ENCODE measurements at places on chromosomes 6 and 20.

DNA sequence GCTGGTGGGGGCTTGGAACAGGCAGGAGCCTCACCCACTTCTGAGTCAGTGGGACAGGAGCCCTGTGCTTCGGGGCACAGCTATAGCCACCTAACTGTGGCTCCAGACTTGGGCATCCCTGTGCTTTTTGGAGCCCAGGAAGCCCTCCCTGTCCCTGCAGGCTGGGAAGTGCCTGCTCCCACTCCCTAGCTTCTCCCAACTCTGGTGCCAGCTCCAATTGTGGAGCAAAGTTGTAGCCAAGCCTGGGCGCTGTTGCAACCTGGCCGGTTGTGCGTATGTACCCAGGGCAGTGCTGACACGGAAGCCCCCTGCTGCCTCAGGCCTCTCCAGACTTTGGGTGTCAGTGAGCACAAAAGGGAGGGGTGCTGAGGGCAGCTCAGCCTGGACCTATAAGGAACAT, 601.7 kb upstream of the GJE1 start:
- no peak for DNase-seq

GRCh38 chr20:58361481-58362205, 27.4 kb upstream of the VAPB start:
- peak; percentile 79 for DNase-seq

DNA sequence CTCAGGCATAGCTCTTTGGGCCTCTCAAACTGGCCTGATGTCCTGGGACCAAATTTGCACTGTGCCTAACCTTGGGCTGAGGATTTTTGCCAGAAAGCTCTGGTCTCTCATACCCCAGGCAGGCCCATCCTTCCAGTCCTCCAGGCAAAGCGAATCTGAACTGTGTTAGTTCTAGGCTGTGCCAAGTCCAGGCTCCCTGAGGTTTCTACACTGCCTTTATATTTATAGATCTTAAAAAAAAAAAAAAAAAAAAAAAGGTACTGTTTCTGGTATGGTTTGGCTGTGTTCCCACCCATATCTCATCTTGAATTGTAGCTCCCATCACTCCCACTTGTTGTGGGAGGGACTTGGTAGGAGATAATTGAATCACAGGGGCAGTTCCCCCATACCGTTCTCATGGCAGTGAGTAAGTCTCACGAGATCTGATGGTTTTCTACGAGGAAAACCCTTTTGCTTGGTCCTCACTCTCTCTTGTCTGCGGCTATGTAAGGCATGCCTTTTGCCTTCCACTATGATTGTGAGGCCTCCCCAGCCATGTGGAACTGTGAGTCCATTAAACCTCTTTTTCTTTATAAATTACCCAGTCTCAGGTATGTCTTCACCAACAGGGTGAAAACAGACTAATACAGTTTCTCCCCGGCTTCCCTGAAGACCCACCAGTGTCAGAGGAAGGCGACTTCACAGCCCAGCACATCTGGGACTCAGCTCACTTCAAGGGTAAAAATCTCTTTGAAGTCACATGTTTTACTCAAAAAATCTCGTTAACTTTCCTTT, 39.0 kb upstream of the TBXT start:
- no peak for DNase-seq

DNA sequence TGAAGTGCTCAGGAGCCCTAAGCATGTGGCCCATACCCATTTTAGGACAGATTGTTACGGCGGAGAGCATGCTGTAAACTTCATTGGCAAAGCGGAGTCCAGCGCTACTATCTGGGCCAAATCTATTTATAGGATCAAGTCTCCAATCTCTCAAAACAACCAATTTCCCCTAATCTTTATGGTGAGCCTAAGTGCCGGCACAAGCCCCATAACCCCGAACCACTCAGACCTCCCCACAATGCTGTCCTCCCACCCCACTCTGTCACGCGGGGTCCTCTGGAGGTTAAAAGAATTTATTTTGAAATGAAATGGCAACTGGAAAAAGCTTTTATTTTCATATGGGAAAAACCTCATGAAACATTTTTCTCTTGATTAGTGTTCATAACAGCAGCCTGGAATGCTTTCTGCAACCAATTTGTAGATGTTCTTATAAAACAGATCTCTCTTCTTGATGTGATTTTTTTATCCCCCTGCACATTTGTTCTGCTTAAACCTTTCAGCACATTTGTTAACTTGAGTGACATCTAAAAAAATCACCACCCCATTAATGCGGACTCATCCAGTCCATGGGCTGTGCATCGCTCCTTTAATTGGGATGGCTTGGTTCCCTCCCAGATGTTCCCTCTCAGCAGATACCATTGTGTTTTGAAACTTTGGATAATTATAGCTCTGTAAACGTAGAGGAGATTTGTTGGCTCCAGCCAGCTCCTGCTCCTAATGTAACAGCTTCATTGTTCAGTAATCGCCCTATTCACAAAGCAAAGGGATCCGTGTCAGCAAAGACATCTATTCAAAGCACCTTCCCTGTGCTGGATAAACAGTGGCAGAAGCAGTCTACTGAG, 323.6 kb downstream of the CD83 start:
- DNase-seq = peak; percentile 15

- no peak for DNase-seq
Observed at GRCh38 chr20:40293740-40294139, 395.3 kb downstream of the MAFB start.

DNA sequence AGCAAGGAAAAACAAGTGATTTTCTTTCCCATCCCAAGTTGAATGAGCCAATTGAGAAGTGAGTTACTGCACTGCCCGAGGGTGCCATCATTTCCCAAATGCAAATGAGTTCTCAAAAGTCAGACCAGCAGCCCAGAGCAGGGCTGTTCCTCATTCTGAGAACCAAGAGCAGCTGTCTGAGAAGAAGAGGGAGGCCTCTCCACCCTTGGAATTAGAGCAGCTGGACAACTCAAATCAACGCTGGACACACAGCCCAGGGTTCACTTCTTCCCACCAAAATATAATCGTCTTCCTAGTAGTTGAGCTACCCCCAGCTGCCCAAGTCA, 4.6 kb upstream of the PREX1 start:
- no peak for DNase-seq

DNA sequence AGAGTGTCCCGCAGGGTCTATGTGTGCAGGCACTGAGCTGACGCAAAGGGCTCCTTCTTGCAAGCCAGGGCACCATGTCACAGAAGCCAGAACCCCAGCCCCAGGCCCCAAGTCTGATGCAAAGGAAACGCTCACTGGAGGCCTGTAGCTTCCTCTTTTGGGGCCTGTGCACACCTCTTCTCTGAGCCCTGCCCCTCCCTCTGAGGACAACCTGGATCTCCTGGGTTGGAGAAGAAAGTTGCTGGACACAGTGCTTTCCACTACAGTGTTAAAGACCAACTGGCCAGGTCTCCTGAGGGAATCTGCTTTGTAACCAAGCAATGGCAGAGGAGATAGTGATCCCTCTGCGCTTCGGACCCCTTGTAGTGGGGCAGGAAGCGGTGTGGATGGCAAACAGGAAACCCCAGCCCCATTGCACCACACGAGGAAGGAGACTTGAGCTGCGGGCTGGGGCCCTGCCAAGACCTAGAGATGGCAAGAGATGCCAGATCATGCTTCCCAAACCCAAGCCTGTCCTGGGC, 90.0 kb downstream of the PRND start:
- DNase-seq = no peak

GRCh38 chr6:37441651-37442050, 8.6 kb downstream of the CMTR1 start:
- DNase-seq = no peak

- no peak for DNase-seq
Observed at GRCh38 chr6:4788482-4788881, 12.3 kb downstream of the CDYL start.

DNA sequence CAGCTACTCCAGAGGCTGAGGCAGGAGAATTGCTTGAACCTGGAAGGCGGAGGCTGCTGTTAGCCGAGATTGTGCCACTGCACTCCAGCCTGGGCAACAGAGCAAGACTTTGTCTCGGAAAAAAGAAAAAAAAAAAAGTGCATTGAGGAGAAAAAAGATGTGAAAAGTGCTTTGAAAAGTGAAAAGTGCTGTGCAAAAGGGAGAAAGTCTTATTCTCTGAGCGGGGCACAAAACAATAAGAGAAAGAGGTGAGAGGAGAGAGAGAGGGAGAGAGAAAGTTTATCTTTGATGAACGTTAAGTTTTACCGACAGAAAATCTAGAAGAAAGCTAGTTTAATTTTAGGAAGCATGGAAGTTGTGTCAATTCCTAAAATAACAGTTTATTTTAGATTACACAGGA, 3.9 kb upstream of the PACSIN1 start:
- no peak for DNase-seq

DNA sequence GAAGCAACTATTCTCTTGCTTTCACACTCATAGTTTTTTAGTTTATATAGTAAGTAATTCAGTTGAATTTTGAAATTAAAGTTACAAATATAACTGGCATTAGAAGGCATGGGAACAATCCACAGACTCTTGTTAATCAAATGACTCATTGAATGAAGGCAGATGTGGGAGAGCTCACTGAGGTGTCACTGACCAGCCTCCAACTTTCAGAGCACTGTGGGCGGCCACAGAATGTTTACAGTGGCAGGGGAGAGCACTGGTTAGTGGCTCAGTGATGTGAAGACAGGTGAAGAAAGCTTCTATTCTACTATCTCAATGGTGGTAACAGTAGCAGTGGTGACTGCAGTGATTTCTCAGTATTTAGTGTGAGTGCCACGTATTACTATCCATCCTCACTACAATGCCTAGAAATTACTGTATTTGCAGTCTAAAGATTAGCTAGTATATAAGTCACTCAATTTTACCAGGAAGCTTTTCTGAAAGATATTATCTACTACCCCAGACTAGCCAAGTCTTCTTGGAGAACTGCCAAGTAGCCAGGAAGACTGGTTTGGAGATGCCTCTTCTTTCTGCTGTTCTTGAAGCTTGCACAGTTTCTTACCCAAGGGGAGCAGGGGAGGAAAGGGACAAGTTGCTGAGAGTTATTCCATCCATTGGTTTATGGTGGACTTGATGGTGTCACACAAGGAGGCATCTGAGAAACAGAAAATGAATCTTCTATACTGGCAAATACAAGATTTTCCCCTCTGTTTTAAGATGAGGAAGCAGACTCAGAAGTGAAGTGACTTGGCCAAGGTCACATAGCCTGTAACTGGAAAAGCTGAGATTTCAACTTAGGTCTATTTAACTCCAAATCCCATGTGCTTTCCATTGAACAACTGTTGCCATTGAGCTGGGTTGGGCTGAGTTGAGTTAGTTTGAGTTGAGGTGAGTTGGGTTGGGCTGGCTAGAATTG, 231.2 kb downstream of the ANKRD60 start:
- DNase-seq = no peak

DNA sequence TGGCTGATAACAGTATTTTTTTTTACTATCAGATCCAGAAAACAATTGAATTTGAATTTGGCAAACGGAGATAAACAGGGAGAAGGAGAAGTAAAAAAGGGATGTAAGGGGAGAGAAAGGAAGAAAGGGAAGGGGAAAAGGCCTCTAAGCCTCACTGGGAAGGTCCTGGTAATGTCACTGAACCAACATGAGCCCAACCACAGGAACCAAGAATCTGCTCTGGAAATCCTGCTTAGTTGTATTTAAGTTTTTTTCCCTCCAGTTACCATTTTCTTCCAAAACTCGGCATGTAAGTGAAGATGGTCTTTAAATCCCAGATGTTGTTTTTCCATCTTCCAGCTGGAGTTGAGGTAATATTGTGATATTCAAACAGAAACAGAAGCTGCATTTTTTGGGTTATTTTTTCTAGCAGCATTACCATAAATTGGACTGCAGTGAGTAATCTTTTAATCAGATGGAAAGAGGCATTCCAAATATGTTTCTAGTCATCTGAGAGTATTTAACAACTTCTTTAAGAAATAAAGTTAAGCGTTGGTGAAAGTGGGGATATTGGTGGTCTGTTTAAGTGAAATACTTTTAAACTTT, 91.1 kb downstream of the TXNDC5 start:
- no peak for DNase-seq

- no peak for DNase-seq
Observed at GRCh38 chr6:148840256-148840655, 93.4 kb downstream of the UST start.

- DNase-seq = no peak
Observed at GRCh38 chr6:36333931-36334725, 2.6 kb downstream of the BNIP5 start.

- no peak for DNase-seq
Observed at GRCh38 chr6:167798453-167798852, 28.3 kb upstream of the AFDN start.

- no peak for DNase-seq
Observed at GRCh38 chr20:57393321-57394120, 2.3 kb downstream of the RBM38 start.

DNA sequence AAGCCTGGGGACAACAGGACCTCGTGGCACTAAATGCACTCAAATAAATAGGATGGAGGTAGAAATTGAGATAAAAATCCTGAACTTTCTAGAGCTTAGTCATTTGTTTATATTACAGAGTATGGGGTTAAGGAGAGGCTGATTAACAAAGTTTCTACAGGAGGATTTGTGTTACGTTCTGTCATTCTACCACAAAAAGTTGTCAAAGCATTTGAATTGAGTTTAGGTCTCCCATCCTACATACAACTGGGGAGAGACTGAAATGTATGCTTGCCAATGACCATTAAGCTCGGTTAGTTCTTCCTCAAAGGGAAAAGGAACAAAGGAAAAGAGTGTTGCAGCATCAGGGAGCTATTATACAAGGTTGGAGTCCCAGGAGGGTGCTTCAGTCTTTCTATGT, 597.9 kb downstream of the COL12A1 start:
- DNase-seq = no peak

GRCh38 chr20:1418350-1418749, 25.5 kb upstream of the FKBP1A start:
- no peak for DNase-seq

- DNase-seq = no peak
Observed at GRCh38 chr20:17616480-17617211, 46.8 kb downstream of the DSTN start.

GRCh38 chr6:131532580-131533039, 40.4 kb upstream of the ARG1 start:
- DNase-seq = no peak

- no peak for DNase-seq
Observed at GRCh38 chr6:18330548-18331081, 56.5 kb upstream of the RNF144B start.

GRCh38 chr6:447381-448165, 56.0 kb downstream of the IRF4 start:
- DNase-seq = no peak

DNA sequence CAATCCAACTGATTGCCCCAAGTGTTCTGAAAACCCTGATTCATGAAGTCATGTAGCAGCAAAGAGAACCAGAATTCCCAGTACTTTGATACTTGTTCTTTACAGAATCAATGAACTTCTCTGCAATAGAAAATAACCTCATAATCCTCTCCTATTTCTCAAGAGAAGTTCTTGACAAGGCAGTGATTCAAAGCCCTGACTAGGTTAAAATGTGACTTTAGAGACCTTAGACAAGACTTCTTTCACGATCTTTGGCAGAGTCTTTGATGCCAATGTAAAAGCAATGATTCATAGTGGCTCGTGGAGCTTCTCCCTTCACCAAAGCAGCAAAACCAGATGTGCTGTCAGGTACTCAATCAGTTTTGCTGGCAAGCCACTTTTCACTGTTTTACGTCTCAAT, 95.2 kb downstream of the CDK19 start:
- no peak for DNase-seq

DNA sequence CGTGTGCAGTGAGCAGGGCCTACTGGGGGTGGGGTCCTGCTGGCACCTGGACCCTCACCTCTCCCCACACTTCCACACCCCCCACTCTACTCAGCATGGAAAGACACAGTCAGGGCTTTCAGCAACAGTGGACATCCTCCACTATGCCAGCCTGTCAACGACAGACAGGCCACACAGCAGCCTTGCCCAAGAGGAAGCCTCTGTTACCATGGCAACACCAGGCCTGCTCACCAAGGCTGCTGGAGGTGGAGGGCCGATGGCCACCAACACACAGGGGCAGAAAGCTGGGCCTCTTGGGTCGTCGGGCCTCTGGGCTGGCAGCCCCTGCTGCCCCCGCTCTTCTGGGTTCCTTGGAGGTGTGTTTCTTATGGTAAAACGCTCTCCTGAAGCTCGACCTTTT, 13.6 kb downstream of the BNIP5 start:
- no peak for DNase-seq
